ENCODE measurements at places on chromosomes 5 and 9.

DNA sequence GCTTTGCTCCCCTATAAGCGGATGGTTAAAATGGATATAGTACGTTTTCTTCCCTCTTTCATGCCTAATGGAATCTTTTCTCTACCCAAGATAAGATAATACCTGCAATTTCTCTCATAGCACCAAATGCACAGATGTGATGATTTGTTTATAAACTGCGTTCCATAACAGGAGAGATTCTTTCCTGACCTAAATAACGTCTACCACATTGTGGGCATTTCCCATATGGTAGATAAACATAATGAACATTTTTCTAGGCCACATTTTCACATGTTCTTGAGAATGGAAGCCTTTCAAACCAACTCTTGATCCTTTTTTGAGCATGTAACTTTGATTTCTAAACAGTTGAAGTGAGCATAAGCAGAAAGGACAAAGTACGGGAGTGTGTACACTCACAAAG is 448.5 kb downstream of the CSNK1G3 start:
- no peak for DNase-seq

DNA sequence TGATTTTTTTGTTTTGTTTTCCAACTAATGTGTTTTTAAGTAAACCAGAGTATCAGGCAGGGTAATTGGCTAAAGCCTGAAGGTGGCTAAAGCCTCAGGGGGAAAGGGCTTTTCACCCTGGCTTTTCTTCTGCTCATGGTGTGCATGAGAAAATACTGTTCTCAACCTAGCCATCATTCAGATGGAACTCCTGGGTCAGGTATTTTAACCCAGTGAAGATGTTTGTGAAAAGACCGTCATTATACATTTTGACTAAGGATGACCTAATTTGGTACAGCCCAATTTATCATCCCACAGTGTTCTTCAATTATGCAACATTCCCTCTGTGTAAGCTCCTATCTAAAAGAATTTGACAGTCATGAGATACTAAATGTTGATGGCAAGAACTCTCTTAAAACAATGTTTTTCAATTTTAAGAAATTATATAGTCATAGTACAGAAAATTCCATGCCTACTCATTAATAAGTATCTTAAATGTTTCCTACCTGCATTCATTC is 209.5 kb upstream of the TARS1 start:
- no peak for DNase-seq

DNA sequence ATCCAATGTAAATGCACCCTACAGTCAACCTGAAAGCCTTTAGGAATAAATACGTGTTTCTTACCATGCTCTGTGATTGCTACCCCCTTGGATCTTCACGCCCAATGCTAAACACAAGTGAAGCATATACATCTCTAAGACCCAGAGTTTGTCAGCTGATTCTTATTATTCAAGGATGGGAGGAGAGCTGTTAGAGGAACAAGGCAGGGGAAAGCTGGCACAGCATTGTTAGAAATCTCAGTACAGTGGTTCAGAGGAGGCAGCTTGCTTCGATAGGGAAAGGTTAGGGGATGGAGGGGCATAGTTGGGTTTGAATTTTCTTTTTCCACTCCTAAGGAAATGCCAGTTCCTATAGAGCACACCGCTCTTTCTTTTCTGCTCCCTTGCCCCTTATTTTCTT is 16.7 kb upstream of the TAF11L2 start:
- no peak for DNase-seq

- DNase-seq = no peak
Observed at GRCh38 chr9:86315078-86315477, 32.7 kb upstream of the ISCA1 start.

DNA sequence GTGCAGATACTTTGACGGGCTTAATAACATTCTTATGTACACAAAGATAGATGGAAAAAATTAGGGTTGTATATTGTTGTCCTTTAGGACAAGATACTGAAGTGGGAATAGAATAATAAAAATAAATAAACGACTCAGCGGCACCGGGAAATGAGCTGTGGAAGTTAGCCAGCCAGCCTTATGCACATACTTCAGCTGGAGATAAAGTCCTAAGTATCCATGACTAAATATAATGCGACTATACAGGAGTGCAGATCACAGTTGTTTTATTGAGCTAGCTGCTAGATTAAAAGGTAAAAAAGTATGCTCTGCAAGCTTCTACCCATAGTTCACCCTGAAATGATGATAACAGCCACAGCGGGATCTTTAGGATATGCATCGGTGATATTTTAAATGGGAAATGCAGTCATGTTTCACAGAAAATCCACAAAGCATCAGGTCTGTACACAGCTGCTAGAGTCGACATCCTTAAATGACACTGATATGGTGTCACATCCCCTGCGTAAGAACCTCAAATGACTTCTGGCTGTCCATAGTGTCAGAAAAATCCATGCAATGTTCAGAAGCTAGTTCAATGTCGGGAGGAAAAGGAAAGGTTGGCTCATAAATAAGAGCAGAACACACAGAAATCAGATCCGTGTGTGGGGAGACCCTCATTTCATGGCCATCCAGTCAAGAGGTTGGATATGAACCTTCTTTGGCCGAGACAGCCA is 392.8 kb upstream of the DAP start:
- no peak for DNase-seq

DNA sequence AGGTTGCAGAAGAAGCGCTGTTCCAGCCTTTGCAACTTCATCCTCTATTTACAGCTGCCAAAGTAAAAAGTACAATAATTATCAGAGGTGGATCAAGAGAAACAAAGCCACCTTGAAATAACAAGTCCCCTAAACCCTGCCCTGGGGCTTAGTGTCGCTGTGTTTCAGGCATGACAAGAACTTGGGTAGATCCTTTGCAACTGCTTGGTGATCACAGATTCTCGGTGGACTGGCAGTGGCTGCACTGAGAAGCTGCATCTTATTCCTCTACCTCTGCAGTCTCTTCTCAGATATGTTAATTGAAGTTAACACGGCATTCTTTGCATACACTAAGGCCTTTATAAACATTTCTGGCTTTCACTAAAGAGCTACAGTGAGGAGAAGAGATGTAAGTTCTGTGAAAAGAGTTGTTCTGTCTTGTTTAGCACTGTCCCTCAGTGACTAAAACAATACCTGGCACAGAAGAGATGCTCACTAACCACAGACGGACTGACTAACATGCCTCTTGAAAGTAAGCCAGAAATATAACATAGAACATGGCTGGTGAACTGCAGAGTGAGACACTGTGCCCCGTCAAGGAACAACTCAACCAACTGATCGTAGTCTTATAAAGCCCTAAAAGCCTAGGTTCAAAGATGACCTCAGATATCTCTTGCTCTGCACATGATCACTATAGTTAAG is 144.2 kb downstream of the MLLT3 start:
- DNase-seq = no peak

GRCh38 chr5:4855880-4856279 is 284.2 kb upstream of the ADAMTS16 start:
- no peak for DNase-seq

GRCh38 chr9:76136986-76137385 is 246.5 kb downstream of the PCSK5 start:
- DNase-seq = no peak

DNA sequence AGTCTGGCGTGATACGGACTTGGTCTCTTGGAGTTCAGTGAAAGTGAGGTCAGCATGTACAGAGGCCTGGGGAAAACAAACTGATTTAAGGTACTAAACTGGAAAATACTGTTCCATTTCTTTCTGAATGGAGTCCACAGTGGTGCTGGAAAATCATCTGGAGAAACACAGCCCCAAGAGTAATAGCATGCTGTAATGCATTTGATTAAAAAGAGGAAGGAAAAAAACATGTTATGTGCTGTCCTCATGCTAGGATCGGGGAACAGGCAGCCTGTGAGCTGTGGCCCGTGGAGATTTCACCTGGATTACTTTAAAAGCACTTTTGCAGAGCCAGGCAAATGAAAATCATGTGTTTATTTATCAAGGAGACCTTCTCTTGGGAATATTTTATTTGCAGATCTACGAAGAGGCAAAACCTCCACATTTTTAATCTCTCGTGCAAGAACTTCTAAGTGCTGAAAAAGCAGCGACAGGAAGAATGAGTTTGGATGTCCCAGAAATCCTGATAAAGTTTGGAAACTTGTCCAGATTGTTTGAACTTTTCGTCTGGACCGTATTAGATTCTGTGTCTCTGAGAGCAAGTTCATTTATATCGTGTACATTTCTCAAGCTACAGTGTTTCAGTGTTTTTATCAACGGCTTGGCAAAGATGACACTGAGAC is 228.8 kb downstream of the GAS1 start:
- no peak for DNase-seq

- no peak for DNase-seq
Observed at GRCh38 chr5:125197321-125197720, 450.9 kb upstream of the ZNF608 start.

DNA sequence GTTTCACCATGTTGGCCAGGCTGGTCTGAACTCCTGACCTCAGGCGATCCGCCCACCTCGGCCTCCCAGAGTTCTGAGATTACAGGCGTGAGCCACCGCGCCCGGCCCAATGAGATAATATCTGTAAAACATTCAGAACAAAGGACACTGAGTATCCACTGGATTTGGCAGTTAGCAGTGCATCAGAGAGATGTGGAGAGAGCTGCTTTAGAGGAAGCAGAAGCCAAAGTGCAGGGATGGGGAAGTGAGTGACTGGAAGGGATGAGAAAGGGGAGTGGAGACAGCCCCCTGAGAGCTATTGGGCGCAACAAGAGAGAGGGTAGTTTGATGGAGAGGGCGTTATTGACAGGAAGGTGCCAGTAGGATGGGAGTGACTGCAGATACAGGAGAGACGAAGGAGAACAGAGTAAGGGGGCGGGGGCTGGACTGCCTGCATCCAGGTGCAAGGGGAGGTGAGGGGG is 157.5 kb upstream of the SHB start:
- DNase-seq = peak; percentile 74

GRCh38 chr5:56454219-56454862 is 221.2 kb upstream of the ANKRD55 start:
- DNase-seq = no peak

DNA sequence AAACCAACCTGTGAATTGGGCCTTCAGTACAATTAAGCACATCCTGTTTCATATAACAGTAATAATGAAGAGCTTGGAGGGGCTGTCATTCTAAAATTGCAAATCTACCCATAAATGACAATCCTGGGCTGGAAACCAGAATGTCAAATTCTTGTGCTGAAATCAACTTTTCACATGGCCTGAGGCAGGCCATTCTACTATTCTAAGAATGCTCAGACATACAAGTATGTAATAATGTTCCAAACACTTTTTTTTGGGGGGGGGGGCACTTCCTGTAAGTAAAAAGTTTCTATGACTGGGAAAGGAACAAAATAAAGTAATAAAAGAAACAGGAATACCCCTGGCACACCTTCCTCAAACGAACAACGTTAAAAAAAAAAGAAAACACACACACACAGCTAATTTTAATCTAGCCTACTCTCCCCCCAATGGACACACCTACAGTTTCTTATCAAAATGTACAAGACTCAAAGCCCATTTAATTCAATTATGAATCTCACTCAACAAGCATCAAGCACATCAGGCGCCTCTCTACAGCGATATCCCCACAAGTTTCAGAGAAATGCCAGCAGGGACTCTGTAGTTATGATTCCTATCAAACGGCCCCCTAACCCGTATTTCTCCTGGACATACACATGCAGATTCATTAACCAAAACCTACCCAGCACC is 1.4 kb downstream of the ETF1 start:
- no peak for DNase-seq

DNA sequence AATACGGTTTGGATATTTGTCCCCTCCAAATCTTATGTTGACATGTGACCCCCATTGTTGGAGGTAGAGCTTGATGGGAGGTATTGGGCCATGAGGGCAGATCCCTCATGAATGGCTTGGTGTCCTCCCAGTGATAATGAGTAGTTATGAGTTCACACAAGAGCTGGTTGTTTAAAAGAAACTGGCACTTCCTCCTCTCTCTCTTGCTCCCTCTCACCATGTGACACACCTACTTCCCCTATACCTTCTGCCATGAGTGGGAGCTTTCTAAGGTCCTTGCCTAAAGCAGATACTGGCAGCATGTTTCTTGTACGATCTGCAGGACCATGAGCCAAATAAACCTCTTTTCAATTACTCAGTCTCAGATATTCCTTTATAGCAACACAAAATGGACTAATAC is 132.0 kb downstream of the PIK3R1 start:
- DNase-seq = no peak

- DNase-seq = no peak
Observed at GRCh38 chr9:87674565-87675299, 51.2 kb upstream of the CTSL start.

- peak; percentile 27 for DNase-seq
Observed at GRCh38 chr5:74361406-74362358, 278.8 kb downstream of the ENC1 start.

DNA sequence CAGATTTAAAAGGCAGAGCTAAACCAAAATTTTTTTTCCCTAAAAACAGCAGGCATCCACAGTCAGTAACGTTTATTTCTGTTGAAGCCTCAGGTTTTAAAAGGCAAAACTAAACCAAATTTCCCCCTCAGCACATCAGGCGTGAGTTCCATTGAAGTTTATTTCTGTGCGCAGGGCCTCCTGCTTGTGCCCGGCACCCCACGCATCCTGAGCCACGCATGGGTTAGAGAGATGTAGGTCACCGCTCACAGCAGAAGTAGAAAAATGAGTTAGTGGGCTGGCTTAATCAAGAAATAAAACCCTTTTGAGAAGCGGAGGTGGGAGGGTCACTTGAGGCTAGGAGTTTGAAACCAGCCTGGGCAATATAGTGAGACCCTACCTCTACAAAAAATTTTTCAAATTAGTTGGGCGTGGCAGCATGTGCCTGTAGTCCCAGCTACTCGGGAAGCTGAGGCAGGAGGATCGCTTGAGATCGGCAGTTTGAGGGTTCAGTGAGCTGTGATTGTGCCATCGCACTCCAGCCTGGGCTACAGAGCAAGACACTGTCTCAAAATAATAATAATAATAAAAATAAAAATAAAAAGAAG is 75.6 kb upstream of the SPIN1 start:
- no peak for DNase-seq

DNA sequence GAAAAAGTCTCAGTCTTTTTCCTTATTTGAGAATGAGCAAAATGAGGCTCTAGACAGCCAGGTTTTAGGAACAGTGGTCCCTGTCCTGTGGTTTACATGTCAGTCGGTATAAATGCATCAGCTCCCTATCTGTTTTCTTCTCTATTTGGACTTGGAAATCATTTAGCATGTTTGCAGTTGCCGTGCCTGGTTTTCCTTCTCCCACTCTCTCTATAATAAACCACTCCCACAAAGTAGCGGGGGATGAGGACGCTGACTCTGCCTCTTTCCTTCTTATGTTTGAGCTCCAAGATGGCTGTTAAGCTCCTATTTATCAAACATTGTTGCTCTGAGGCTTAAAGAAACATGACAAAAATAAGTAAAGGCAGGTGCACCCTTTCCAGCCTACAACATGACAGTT is 57.2 kb upstream of the CTSL start:
- DNase-seq = no peak

DNA sequence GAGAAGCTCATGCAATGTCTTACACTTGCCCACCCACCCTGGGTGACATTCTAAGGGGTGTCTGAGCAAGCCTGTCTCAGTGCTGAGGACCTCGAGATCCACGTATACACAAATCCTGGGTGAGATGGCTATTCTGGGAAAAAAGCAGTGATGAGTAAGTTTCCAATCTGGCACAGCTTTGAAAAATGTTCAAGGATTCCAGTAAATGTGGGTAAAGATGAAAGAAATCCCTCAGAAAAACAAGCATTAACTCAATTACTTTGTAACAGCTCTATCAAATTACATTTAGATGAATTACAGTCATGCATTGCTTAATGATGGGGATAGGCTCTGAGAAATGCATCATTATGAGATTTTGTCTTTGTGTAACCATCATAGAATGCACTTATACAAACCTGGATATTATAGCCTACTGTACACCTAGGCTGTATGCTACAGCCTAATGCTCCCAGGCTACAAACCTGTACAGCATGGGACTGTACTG is 26.9 kb downstream of the GOLM1 start:
- no peak for DNase-seq
